Vagina (tissue), 2 donors: ENCODE measurements at places on chromosomes 2 and 18.

- DNase-seq = no peak
Observed at GRCh38 chr2:6068429-6068828, 376.2 kb downstream of the SOX11 start.

- DNase-seq = no peak
Observed at GRCh38 chr2:157428500-157429175, 15.3 kb downstream of the CYTIP start.

GRCh38 chr2:208358758-208359631, 47.6 kb upstream of the PTH2R start:
- DNase-seq = no peak

DNA sequence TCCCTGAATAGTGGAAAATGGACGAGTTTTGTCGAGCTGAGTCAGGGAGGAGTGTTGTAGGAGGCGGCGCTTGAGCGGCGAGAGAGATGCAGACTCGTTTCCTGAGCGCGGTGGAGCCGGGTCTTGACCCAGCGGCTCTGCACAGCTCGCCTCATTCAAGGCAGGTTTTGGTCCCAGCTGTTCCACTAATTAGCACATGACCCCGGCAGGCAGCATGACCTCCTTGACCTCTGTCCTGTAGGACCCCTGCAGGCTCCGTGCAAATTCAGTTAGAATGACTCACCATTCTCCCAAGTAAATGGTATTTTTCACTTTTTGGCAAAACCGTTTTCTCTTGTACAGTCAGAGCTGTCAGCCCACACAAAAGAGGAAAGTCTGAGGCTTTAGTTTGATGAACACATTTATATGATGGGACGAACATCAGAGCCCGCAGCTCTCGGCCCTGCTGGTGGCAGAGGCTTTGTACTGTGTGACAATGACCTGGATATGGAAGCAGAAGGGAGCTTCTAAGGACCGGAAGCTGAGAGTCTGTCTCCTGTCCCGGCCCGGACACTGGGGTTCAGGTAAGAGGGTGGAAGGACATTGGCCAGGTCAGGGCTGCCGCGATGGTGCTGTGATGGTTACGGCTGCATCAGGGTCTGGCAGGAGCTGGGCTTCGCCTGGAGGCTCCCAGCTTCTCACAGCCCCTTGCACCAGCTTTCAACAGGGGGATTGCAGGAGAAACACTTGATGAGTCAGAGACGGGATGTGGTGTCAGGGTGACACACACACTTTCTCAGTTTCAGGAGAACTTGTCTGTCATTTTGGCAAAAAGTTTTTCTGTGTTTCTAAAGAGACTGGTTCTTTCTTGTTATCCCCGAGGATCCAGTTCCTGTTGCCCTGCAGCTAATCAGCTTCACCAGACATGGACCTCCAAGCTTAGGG, 29.9 kb upstream of the ALKAL2 start:
- DNase-seq = no peak

DNA sequence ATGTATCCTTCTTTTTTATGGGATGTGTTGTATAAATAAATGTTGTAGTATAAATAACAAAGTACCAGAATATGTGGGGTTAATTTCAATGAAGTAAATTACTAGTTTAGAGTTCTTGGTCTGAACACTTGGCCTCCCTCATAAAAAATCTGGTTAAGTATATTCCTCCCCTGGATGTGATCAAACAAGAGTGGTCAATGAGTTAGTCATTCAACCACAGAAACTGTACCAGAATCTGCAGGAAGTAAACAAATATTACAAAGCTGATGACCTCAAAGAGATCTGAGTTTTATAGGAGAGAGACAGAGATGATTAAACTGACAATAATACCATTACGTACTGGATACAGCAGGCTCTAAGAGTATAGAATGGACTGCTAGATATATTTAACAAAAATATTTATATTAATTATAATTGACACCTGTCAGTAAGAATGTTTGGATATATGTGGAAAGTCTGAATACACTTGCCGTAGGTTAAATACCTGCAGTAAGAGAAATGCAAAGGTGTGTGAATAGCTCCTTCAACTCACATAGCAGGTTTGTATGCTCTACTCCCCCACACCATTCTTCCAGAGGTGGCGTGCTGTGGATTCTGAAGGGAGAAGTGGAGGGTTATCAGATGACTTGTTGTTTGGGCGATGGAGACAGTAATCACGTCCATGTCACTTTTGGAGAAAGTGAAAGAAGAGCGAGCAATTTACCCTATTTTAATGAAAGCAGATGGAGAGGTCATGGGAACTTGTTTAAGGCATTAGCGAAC, 108.3 kb upstream of the LRATD1 start:
- DNase-seq = no peak

GRCh38 chr18:21602299-21602587, 1.7 kb upstream of the ESCO1 start:
- DNase-seq = no peak

- DNase-seq = no peak
Observed at GRCh38 chr2:189698020-189698887, 23.8 kb downstream of the ANKAR start.

GRCh38 chr2:106288873-106289272, 94.8 kb upstream of the UXS1 start:
- DNase-seq = peak; percentile 14

DNA sequence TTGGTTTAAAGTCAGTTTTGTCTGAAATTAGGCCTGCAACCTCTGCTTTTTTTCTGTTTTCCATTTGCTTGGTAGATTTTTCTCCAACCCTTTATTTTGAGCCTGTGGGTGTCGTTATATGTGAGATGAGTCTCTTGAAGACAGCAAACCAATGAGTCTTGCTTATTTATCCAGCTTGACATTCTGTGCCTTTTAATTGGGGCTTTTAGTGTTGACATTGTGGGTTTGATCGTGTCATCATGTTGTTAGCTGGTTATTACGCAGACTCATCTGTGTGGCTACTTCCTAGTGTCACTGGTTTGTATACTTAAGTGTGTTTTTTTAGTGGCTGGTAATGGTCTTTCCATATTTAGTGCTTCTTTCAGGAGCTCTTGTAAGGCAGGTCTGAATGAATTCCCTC, 18.8 kb downstream of the TMEM87B start:
- no peak for DNase-seq

DNA sequence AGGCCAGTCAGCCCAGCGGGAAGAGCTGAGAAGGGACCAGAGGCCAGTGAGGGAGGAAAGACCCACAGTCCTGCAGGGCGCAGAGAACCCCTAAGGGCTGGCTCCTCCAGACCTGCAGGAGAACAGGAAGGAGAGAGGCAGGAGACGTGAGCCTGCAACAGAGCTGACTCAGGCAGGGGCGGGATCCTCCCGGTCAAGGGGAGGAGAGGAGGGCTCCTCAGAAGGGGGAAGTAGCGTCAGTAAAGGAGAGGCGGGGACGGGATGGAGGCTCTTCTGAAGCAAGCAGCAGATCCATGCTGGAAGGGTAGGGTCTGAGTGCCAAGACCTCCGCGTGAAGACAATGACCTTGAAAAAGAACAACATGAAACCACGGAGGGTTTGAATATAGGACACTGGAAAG, 50.8 kb downstream of the TRABD2A start:
- DNase-seq = no peak

DNA sequence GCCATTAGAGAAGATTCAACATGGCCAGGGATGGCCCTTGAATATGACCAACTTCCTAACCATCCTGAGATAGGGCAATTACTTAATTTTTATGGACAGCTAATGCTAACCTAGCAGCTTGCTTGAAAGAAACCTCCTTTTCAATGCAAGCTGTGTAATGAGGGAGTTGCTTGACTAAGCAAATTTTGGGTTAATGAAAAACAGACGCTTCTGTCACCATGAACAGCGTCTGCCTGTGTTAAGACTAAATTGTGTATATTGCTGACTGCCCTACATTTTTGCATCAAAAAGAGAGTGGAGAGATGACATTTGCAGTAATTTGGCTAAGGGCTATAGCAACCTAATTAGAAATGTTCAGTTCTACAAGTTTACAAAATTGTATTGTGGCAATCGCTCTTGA, 319.2 kb upstream of the LRATD1 start:
- DNase-seq = no peak

DNA sequence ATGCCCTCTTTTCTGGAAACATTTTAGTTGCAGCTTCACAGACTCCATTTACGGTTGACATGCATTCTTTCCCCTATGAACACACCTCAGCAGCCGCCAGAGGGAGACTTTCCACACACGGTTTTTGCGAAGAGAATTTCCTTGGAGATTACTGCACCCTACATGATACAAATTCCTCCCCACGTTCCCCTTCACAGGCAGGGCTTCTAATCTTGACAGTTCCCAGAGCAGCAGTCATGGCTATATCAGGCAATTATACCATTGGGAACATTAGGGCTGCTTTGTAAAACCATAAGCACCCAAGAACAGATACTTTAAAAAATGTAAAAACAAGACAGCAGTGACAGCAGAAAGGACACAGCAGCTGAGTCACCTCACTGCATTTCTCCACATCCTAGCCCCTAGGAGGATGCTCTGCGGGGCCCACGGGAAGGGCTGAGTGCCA, 253.8 kb downstream of the TGIF1 start:
- DNase-seq = no peak

DNA sequence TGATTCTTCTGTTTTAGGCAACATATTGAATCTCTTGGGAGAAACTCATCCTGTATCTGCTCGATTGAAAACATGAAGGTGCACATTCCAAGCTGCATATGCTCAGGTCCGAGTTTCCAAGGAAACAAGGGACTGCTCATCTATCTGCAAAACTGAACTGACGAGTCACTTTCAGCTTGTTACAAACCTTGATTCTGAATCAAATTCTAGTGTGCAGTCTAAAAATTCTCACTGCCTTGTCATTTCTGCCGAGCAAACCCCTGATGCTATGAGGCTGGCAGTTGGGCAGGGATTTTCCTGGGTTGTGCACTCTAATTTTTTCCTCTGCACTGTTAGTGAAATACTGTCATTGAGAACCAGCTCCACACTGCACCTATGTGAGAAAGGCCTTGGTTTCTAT, 101.3 kb upstream of the ETAA1 start:
- DNase-seq = no peak

- DNase-seq = no peak
Observed at GRCh38 chr2:180670302-180671003, 310.0 kb upstream of the UBE2E3 start.

DNA sequence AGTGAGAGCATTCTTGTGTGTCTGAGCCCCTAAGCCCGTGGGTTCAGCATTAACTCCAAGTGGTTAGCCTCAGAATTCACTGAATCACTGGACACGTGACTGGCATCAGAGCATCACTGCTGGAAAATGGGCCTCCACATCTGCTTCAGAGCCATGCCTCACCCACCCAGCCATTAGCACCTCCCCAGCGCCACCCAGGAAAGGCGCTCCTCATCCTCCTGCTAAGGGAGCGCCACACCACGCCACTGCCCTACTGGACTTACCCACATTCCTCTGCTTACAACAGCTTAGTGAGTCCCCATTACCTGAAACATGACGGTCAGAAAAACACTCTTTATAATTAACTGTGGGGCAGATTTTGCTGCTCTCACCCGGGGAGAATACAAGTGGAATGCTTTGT, 442.6 kb upstream of the MYT1L start:
- DNase-seq = no peak

GRCh38 chr18:55908901-55909366, 320.9 kb upstream of the TCF4 start:
- no peak for DNase-seq

DNA sequence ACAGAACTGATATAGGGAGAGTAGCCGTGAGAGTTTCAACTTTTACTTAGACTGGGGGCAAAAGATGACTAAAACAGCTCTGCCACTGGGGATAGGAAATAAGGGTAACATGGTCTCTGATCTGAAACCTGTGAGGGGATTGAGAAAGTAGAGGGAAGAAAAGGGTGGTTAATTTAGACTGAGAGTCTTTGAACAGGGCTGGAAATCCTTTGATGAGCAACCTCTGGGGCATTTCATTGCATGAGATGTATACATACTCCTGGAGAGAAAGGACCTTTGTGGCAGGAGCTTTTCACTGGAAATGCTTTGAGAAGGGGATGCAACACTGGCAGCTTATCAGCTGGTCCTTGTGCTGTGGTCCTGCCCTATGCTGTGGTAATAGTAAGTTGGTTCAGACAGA, 9.4 kb downstream of the GALNT1 start:
- DNase-seq = no peak

GRCh38 chr2:146927080-146927711, 917.6 kb upstream of the ACVR2A start:
- DNase-seq = no peak

GRCh38 chr2:192072778-192073177, 122.0 kb downstream of the TMEFF2 start:
- DNase-seq = no peak

- DNase-seq = no peak
Observed at GRCh38 chr2:105361102-105361889, 24.0 kb downstream of the C2orf49 start.

DNA sequence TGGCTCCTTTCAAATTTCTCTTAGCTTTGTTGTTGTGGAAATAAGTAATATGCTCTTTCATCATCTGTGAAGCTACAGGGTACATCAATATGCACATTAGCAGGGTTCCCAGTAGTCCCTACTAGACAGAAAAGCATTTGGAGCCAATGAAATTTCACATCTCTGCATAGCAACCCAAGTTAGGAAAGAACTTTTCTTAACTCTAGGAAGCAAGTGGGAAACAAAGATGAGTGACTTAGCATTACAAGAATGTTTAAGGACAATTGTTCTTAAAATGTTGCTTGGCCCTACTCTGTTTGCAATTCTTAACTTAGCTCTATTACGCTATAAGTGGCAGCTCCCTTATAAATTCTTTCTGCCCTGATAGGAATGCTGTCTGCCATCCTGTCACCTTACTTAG, 39.6 kb downstream of the ZEB2 start:
- DNase-seq = no peak

DNA sequence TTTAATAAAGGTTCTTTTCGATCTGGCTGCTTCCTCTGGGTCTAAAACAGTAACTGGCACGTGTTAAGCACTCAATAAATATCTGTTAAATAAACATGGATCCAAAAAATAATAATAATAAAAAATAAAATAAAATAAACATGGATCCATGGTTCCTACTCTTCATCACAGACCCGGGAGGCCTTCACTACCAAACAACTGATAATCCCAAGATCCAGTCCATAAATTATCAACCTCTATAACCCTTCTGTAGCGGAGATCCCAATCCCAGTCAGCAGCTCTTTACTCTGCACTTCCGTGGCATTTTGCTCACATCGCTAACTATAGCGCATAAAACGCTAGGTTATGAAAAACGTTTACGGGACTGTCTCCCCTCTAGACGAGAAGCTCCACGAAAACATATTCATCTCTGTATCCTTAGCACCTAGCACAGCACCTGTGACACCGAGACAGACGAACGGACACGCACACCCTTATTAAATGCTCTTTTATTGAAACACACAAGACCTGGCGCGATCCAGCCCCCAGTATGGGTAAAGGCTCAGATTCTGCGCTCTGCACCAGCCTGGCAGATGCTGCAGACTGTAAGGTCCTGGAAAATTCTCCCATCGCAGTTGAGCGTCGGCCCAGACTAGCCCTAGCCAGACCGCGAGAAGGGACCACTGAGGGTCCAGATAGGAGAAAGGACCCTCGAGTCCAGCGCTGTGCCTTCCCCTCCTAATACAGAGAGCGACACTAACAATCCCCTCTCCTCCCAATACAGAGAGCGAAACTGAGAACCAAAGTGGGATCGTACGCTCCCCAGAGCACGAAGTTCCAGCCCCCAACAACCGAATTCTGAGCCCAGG, 770 bp downstream of the NBAS start:
- DNase-seq = no peak
